ENCODE measurements at places on chromosomes 1 and 21.

DNA sequence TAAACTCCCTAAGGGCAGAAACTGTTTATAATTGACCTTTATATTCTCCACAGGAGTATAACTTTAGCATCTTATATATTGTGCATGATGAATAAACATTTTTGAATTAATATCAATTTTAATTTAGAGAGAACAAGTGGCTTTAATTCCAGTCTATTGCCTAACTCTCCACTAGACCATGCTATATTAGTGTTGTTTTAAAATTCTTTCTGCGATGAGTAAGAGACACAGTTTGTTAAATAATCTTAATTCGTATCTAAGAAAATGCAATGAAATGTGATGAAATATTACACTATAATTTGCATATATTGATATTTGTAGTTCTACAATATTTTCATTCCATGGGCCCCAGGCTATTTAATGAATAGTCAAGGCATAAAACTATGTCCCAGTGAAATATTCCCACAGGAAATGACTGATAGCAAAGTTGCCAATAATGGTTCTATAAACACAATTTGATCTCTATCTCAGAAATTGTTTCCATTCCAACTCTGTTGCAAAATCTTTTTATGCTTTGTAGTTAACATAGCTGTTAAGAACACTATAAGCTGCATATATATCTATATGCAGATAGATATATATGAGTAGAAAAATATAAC, 2.9 kb upstream of the SYDE2 start:
- DNase-seq = no peak

DNA sequence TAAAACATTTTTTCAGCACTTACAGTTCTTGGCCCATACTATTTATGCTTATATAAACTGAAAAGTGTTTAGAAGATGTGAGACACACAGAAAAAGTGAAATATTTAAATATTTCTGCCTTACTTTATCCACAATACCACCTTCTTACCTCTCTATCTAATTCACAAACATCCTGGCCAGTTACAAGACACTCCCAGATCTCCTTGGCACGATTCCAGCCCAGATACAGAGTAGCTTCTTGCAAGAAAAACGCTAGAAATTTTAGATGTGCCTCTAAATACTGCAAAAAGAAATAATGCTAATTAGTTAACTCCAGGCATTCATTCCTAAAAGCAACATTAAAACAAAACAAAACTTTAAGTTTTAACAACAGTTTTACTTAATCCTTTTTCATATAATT, 68.4 kb downstream of the USP24 start:
- DNase-seq = no peak

DNA sequence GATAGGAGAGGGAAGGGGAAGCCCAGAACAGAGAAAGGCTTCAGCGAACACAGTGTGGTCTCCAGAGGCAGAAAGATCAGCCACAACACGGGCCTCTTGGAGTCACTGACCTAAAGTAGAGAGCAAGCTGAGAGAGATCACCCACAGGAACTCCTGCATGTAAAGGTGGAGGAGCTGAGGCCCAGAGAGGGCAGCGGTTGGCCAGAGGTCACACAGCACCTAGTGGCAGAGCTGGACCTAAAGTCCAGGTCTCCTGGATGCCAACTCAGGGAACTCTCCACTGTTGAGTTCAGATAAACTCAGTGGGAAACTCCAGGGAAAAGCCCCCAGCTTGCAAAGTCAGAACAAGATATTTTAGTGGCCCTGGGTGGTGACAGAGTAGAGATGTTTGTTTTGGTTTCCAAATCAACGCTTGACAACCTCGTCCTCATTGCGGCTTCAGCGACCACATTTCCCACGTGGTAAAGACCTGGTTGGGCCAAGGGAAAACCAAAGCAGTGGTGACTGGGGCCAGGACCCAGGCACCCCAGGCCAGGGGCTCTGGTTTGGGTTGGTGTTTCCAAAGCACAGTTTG, 4.6 kb downstream of the IFFO2 start:
- peak; percentile 62 for DNase-seq

GRCh38 chr1:57142999-57143398, 177.2 kb upstream of the C8B start:
- no peak for DNase-seq

GRCh38 chr1:19067182-19067911, 110.9 kb upstream of the IFFO2 start:
- no peak for DNase-seq

DNA sequence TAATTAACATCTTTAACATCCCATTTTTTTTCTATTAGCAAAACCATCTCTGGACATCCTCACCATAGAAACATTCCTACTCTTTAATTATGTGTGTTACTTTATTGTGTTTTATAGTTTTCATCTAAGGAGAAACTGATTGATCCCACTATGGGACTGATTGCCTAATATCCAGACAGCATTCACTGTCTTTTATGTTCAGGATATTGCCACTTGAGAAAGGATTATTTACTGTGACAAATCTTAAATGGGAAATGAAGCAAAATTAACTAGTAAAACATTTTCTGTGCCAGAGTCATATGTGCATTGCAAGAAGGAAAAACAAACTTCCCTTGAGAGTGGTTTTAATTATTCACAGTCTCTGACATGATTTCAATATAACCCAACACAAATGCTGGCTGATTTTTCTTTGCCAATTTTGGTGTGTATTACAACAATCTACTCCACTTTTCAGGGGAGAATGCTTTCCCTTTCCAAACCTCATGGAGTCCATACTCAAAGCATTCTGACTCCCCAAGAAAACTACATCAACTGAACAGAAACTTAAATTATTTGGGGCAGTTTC, 15.8 kb upstream of the RGS13 start:
- no peak for DNase-seq

GRCh38 chr1:178020968-178021640, 51.2 kb upstream of the SEC16B start:
- DNase-seq = no peak

GRCh38 chr1:44849575-44850132, 6.6 kb upstream of the PTCH2 start:
- DNase-seq = no peak

GRCh38 chr21:31316488-31317169, 27.4 kb downstream of the TIAM1 start:
- no peak for DNase-seq

DNA sequence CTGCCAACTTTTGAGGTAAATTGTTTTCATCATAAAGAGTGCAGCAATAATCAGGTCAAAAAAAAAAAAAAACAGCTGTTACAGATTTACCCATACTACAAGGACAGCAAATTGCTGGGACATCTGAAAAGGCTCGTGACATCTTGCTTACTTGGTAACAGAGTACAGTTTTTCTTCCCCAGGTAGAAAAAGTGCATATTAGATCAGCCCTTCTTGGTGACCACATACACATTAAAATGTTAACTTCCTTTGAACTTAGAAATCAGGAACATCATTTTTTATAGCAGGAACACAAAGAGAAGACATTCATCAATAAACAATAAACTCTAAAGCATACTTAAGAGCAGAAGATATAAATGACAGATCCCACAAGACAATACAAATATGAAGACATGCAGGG, 16.1 kb downstream of the TP53BP2 start:
- DNase-seq = no peak

DNA sequence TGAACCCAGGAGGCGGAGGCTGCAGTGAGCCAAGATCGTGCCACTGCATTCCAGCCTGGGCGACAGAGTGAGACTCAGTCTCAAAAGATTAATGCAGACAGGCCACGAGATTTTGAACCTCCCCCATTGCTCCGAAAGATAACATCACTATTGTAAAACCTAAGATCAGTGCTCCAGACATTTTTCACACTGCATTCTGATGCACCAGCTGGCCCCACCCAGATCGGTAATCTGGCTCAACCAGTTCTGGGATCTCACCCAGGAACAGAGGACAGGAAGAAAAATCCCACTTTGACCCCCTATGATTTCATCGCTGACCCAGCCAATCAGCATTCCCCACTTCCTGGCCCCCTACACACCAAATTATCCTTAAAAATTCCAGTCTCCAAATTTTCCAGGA, 10.7 kb upstream of the CSRP1 start:
- DNase-seq = no peak

- no peak for DNase-seq
Observed at GRCh38 chr1:218473522-218473921, 128.4 kb downstream of the TGFB2 start.

GRCh38 chr1:24782689-24783088, 37.4 kb downstream of the CLIC4 start:
- no peak for DNase-seq

DNA sequence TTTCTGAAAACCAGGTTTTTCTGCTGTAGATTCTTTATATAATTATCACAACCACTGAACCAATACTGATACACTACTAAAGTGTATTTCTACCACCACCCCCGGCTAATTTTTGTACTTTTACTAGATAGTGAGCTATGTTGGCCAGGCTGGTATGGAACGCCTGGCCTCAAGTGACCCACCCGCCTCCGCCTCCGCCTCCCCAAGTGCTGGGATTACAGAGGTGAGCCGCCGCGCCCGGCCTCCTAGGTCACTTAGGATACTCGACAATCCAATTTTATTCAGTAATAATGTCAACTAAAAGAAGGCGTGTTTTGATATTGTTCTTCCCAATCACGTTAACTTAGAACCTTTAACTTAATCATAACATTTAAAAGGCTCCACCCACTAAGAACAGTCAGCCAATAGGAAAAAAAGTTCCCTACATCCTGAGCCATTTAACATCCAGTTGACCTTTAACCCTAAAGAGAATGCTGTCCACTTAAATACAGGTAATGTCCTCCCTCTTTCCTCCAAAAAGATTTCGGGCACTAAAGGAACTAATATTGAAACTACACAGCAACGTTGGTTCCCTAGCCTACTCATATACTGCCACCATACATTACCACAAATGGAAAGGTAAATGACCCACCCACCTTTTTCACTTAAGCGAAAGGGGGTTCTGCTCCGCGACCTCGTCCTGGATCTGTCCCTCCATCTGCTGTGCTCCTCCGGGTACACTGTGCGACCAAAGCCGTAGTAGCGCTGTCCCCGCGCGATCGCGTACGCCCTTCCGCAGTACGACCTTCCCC, 1.2 kb downstream of the RSRP1 start:
- DNase-seq = no peak

- DNase-seq = peak; percentile 30
Observed at GRCh38 chr1:156591432-156592157, at the start of gene NAXE. Gene NAXE, plus strand, starts transcription at chr1:156591776. Its CDS starts 29 bp downstream, at chr1:156591805.

GRCh38 chr1:15201849-15202551, 45.0 kb upstream of the FHAD1 start:
- DNase-seq = no peak

DNA sequence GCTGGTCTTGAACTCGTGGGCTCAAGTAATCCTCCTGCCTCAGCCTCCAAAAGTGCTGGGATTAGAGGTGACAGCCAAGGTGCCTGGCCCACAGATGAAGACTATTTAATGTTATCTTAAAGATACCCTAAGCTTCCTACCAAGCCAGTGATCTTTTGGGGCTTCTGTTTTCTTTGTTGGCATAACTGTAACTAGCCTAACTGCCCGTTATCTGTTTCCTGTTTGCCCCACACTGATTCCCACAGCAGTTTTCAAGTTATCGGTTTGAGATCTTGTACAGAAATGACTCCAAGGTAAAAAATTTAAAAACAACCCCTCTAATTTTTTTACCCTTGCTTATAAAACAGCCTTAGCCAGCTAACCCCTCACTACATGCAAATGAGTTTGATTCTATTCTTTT, 12.4 kb downstream of the SELL start:
- no peak for DNase-seq

DNA sequence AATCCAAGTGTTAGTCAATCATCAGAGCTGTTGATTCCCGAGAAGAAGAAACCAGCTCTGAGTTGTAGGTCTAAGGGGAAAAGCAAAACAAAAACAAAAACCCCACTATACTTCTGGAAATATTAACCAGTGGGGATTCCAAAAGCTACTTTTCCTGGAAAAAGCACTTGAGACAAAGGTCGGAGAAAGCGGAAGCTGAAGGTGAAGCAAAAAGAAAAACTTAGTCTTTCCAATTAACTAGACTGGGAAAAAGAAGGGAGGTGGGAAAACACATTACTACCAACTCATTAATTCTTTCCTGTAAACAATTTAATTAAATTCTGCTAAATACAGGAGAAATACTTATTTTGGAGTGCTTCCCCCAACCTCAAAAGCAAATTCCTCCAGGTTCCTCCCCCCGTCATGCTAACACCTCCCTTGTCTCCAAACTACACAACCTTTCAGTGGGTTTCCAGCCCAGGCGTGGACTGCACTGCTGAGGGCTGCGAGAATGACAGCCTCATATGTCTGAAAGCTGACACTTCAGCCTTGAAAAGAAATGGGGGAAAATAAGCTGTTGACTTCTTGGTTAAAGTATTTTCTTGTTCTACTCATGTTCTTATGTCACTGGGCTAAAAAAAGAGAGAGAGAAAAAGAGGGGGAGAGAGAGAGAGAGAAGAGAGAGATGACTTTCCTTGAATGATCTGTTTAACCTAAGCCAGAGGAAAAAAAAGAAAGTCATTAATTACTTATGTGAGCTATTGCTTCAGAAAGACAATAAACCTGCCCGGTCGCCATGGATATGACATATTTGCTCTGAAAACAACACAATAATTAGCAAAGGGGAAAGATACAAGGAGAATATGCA, 5.1 kb downstream of the CASZ1 start:
- no peak for DNase-seq

- no peak for DNase-seq
Observed at GRCh38 chr21:15437883-15438282, 291.9 kb upstream of the USP25 start.

DNA sequence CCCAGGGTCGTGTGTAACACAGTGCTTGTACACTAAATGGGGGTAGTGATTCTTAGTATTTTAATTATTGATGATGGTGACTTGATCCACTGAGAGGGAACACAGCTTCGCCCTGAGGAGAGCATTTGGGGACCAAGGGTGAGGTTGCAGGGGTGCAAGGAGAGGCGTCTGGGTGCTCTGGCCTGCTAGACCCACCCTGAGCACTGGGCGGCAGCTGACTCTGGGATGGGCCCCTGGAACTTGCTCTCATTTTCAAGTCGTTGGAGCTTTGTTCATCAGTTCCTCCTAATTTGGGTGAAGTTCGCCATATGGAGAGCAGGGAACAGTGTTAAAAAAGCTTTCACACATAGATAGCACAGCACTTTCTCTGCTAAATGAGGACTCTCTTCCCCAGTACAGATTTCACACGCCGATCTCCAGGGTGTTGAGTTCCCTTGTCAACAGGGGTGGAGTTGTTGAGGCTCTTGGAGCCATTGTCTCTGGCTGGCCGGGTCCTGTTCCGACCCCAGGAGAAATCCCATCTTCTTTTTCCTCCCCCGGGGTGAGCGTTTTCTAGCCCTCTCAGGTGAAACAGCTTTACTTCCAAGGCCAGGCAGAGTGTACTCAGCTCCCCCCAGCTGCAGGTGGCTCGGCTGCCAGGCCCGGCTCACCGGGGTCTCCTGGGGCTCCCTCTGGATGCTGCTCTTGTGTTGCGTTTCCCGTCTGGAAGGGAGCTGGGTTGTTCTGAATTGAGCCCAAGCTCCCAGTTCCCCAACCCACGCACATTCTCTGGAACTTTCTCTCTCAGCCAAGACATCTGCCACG, 367.4 kb downstream of the RPS6KC1 start:
- DNase-seq = no peak

- DNase-seq = no peak
Observed at GRCh38 chr1:45213892-45214291, 7.5 kb upstream of the ZSWIM5 start.

- DNase-seq = no peak
Observed at GRCh38 chr1:110085671-110086070, 15.2 kb upstream of the ALX3 start.

GRCh38 chr1:32948390-32948722, 16.3 kb downstream of the RNF19B start:
- no peak for DNase-seq

GRCh38 chr21:34583926-34584563, 30.9 kb downstream of the RCAN1 start:
- no peak for DNase-seq
